ENCODE measurements at places on chromosomes 2 and 18.

DNA sequence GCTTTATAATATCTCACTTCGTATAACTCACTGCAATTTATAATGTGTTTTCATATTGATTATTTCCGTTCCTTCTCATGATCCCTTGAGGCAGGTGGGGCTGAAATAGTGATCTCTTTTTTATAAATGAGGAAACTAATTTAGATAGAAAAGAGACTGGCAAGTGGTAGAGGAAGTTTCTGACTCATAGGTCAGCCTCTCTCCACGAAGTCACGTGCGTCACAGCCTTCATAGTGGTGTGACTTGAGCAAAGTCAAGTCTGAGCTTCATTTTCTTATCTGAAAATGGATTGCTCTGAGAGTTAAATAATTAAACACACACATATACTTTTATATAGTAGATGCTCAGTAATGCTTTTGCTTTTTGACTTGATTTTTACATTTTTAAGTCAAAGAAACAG lies 19.9 kb downstream of the ABCG5 start:
- DNase-seq, result peak; percentile 14

- no peak for DNase-seq
These were observed 27.8 kb upstream of the RHOB start for GRCh38 chr2:20419007-20419576.

DNA sequence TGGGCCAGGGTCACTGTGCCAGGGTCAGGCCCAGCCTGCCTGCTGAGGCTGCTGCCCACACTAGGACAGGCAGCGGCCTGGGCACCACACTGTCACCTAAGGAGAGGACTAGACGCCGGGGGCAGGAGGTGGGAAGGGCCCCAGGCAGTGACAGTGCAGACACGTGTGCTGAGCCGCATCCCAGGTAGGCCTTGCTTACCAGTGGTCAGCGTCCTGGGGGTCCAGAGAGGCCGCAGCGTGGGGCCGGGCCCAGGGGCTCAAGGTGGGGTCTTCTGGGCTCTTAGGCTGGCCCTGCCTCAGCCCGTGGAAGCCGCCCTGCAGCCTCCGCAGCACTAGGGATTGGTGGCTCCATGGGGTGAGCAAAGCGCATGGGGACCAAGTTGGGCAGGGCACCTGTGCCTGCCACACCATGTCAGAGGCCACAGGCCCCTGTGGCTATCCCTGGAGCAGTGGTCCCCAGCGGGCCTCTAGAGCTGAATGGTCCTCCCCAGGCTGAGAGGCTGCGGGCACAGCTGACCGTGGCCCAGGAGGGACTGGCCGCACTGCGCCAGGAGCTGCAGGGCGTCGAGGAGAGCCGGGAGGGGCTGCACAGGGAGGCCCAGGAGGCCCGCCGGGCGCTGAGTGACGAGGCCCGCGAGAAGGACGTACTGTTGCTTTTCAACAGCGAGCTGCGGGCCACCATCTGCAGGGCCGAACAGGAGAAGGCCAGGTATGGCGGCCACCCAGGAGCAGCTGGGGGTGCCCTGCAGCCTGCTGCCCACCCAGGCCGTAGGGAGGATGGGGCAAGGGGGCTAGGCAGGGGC lies 35.2 kb upstream of the SNED1 start:
- no peak for DNase-seq

GRCh38 chr2:177783835-177784744 lies 288.5 kb downstream of the PDE11A start:
- no peak for DNase-seq

- no peak for DNase-seq
These were observed 25.4 kb upstream of the TMEM131 start for GRCh38 chr2:98020992-98021713.

DNA sequence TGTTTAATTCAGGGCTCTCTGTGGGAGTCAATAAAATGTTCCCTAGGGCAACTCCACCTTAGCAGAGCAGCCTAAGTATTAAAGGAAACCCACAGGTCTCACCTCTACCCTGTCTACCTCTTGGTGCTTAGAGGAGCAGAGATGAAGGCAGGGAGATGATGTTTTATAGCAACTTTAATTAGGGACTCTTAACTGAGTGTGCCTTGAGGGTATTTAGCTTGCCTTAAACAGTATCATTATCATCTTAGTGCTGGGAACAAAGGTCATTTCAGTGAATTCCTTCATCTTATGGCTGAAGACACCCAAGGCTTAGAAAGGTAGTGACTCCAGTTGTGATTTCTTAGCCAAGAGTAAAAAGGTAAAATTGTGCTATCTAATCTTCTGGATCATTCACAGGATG lies 26.7 kb downstream of the VIL1 start:
- DNase-seq, result no peak

GRCh38 chr2:237159006-237159911 lies 73.6 kb downstream of the COPS8 start:
- DNase-seq, result no peak

- DNase-seq, result no peak
These were observed 145.0 kb downstream of the CLIP4 start for GRCh38 chr2:29260142-29260772.

- DNase-seq, result peak; percentile 75
These were observed 52.3 kb upstream of the ROCK1 start for GRCh38 chr18:21163647-21164547.

GRCh38 chr18:13932285-13933025 lies 17.1 kb upstream of the MC2R start:
- no peak for DNase-seq

- peak; percentile 19 for DNase-seq
These were observed 17.2 kb upstream of the RPL31 start for GRCh38 chr2:100984892-100985307.

- no peak for DNase-seq
These were observed 28.6 kb downstream of the ITGA6 start for GRCh38 chr2:172456002-172456401.

DNA sequence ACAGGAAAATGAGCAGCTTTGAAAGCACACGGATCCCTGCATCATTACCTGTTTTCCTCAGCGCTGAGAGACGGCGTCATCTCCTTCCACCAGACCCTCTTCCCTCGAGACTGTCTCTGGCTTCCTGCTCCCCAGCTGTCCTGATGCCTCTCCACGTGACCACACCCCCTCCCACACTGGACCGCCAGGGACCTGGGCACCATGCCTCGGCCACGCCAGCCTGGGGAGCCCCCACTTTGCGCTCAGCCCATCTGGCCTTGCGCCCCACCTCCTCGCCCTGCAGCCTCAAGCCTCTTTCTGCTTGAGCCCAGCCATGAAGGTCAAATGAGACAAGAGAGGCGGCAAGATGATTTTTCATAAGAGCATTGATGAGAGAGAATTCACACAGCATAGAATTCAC lies 66.0 kb upstream of the ACKR3 start:
- no peak for DNase-seq

- no peak for DNase-seq
These were observed at the start of gene MATN3 for GRCh38 chr2:20012282-20013125. MATN3 (minus strand) TSS chr2:20012668; CDS start chr2:20012631, 37 bp downstream.

GRCh38 chr2:174078275-174078674 lies 113.1 kb upstream of the SP3 start:
- DNase-seq, result no peak

- DNase-seq, result no peak
These were observed 54.1 kb downstream of the ETAA1 start for GRCh38 chr2:67451086-67451832.

- DNase-seq, result no peak
These were observed 23.9 kb downstream of the HNRNPLL start for GRCh38 chr2:38578832-38579231.

GRCh38 chr2:74489906-74490305 lies 7.0 kb downstream of the TTC31 start:
- no peak for DNase-seq

DNA sequence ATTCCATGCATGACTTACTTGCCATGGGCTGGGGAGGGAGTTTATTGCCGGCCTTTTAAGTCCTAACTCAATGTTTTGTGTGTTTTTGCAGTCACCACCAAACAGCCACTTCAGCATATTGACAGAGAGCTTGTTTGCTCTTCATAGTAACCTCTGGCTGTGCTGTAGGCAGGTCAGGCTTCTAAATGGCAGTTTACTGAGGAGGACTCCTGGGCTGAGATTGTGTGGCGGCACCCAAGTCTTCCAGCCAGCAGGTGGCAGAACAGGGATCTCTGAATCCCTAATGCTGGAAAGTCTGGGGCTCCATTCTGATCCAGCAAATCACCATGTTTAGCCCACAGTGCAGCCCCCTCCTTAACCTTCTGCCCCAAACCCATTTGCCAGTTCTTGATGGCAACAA lies 121.2 kb downstream of the CAPN13 start:
- DNase-seq, result no peak

GRCh38 chr2:12949406-12949805 lies 232.7 kb downstream of the TRIB2 start:
- no peak for DNase-seq

- DNase-seq, result no peak
These were observed 972 bp upstream of the CELF4 start for GRCh38 chr18:37566479-37567060.

DNA sequence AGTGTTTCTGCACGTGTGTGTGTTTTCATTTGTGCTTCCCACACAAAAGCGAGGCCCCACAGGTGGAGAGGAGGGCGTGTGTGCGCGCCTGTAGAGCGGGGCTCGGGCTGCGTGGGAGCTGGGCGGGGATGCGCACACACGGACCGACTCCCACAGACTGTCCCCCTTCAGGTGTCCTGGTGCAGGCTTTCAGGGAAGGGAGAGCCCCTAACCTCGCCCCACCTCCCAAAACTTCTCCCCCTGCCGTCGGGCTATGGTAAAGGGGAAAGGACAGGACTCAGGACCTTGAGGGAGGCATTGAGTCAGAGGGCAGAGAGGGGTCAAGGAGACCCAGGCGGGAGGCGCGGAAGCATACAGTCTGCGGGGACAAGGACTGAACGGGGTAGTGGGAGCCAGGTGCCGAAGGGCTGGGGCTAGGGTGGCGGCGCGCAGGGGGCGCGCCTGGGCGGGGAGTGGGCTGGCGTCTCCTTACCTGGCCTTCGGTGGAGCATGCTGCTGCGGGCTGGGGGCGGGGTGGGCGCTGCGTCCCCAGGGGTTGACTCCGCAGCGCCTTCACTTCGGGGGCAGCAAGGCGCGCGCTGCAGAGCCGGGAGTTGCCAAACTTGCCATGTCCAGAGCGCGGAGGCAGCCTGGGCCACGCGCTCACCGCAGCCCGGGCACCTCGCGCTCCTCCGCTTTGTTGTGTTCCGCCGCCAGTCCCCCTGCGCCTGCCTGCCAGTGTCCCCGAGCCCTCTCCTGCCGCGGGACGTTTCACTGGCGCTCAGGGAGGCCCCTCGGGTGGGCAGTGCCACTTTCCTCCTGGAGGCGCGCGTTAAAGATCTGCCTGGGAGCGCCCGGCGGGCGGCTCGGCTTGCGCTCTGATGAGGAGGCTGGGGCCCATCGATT lies 302.0 kb downstream of the NCKAP5 start:
- no peak for DNase-seq

DNA sequence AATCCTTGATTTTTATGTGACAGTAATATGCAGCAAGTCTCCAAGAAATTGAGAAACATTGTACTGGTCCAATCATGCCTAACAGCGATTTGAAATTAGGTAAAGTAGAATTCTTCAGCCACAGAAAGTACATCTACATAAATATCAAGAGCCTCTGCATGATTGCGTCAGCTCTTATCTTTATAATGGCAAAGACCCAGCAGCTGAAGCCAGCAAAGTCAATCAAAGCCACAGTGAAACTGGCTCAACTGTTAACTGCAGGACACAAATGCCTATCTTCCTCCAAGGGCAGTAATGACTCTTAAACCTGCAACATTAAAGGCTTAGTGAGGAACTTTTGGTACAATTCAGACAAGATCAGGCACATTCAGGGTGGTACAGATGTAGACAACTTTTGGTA lies 102.5 kb downstream of the BARD1 start:
- no peak for DNase-seq

DNA sequence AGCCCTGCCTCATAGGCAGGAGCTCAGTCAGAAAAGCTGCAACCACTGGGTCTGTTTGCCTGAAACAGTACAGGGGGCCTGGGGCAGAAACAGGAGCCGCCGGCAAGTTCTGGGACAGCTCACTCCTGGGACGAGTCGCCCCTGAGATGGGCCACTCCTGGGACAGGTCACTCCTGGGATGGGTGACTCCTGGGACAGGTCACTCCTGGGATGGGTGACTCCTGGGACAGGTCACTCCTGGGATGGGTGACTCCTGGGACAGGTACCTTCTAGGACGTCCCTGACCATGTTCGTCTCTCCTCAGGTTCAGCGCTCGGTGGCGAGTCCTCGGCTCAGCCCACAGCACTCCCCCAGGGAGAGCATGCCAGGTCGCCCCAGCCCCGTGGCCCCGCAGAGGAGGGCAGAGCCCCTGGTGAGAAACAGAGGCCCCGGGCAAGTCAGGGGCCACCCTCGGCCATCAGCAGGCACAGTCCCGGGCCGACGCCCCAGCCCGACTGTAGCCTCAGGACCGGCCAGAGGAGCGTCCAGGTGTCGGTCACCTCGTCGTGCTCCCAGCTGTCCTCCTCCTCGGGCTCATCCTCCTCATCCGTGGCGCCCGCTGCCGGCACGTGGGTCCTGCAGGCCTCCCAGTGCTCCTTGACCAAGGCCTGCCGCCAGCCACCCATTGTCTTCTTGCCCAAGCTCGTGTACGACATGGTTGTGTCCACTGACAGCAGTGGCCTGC lies 51.8 kb downstream of the NTSR2 start:
- no peak for DNase-seq

GRCh38 chr2:15169326-15170069 lies 391.6 kb downstream of the NBAS start:
- DNase-seq, result no peak

DNA sequence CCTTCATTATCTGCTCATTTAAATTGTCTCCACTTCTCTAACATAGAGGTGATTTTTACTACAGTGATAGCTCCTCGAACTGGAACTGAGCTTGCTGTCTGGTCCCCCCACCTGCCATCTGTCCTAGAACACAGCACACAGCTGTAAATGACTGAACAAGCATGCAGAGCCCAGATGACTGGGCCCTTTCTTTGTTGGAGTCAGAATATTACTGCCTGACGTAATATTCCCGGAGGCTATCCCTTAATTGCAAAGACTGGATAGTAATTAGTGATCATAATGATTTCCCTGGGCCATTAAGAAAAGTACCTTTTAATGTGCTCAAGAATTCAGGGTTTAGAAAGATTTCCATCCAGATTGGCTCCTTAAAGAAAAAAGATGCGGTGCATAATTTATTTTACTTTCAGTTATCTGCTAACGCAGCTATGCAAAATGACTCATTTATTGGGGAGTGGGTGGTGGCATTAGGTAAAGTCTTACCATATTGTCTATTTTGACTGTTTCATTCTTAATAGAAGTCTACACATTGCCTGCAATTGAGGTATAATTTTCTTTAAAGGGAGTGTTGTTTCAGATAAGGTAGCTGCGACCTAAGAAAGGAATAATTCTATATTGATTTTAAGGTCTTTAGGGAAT lies 84.4 kb downstream of the MAP4K4 start:
- no peak for DNase-seq

- no peak for DNase-seq
These were observed 482.0 kb downstream of the PTPRM start for GRCh38 chr18:8049147-8049546.

GRCh38 chr18:58125183-58125582 lies 81.2 kb downstream of the NEDD4L start:
- DNase-seq, result no peak

All from bone marrow (tissue), 2 donors.